ENCODE measurements at places on chromosomes 7 and 10.

DNA sequence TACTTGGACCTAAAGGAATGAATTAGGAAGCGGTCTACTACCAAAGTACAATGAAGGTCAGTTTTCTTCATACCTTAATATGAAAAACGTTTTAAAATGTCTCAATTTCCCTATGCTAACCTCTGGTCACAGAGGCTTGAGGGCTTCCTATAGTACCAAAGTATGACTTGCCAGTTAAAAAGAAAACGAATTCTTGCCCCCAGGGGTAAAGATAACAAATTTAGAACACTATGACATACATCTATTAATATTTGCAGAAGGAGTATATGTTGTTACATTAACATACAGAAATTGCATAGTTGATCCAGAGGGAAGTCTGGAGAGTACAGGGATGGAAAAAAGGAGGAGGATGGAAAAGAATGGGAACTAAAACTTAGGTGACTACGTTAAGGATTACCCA lies 13.8 kb upstream of the KMT2E start:
- DNase-seq, result no peak

DNA sequence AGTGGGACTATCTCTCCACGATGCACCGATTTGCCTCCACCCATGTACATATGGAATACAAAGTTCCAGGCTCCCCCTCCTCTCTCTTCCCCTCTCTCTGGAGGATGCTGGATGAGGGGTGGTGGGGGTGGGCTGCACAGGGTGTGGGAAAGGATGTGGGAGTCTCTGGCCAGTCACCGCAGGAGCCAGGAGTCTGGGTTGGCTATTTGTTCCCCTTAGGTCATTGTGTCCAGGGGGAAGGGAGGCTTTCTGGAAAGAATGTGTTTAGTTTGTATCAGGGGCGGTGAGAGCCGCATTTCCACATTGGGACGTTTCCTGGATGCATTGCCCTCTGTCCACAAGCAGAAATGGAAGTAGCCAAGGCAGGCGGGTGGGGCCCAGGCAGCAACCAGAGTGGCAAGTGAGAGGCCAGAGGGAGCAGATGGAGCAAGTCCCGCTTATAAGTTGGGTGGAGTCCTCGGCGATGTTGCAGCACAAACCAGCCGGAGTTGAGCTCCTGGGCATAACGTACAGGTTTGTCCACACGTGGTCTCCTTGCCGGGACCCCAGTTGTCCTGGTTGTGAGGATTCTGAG lies 63.3 kb downstream of the ZNF777 start:
- DNase-seq, result no peak

GRCh38 chr10:53006663-53007526 lies 234.3 kb upstream of the MBL2 start:
- DNase-seq, result no peak

DNA sequence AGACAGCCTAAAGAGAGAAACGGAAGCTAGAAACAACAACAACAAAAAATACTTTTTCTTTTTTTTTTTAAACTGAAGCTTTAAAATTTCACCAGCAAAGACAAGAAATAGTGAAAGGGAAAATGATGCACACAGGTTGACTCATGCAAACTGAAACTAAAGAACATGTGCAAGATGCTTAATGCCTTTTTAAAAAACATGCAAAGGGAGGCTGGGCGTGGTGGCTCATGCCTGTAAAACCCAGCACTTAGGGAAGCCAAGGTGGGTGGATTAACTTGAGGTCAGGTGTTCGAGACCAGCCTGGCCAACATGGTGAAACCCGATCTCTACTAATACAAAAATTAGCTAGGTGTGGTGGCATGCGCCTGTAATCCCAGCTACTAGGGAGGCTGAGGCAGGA lies 15.1 kb upstream of the CUBN start:
- no peak for DNase-seq

GRCh38 chr10:6912424-6912823 lies 332.3 kb upstream of the PRKCQ start:
- no peak for DNase-seq
